ENCODE measurements at places on chromosomes 12 and 14.
A peak's percentile ranks its signal among the peaks of the same experiment; 100 is the strongest.

DNA sequence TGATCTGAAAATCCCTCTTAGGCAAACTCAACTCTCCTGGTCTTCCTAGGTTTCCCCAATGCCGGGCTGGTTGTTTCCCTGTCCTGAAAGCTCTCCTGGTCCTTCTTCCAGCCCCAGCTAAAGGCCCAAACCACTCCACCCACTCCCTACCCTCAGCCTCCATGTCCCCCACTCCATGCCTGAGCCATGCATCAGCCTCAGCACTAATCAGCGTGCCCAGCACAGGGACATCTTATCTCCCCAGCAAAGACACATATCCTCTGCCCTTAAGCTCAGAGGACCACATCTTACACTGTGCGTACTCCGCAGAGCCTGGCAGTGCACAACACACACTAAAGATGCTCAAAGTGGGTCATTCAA lies 25.9 kb downstream of the ACTN1 start:
- no peak for DNase-seq

GRCh38 chr12:106750524-106750923 lies 24.0 kb upstream of the RIC8B start:
- no peak for DNase-seq

- no peak for DNase-seq
Observed at GRCh38 chr12:32146074-32146873, 39.6 kb downstream of the BICD1 start.

- peak; percentile 83 for DNase-seq
Observed at GRCh38 chr14:60648934-60649874, at the start of gene SIX1. Gene SIX1 (minus strand): TSS chr14:60649477. CDS start chr14:60649189, 288 bp downstream.

DNA sequence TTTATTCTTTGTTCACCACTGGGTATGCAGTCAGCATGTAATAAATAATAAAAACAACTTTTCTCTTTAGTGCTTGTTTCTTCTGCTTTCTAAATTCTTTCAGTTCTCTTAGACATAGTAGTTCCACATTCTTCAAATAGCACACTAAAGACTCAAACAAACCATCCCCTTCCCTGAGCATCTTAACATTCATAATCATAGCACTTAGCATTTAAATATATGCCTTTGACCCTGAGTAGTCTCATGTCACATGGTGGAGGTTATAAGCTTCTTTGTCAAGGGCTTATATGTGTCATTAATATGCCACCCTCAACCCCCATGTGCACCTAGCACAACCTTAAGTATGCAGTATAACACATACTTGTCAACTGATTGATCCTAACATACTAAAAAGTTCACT lies 212.7 kb downstream of the PHLDA1 start:
- no peak for DNase-seq

DNA sequence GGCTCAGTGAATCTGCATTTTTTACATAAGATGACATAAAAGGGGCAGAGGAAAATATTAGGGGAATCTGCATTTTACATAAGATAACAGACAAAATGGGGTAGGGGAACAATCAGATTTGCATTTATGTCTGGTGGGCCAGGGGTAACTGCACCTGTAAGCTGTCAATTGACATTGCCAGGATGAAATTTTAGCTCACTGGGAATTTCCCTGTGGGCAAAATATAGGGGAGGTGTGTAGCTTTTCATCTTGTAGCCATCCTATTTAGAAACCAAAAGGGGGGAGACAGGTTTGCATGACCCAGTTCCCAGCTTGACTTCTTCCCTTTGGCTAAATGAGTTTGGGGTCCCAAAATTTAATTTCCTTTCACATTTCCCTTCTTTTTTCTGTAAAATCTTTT lies 3.5 kb downstream of the PCNX4 start:
- DNase-seq: no peak

DNA sequence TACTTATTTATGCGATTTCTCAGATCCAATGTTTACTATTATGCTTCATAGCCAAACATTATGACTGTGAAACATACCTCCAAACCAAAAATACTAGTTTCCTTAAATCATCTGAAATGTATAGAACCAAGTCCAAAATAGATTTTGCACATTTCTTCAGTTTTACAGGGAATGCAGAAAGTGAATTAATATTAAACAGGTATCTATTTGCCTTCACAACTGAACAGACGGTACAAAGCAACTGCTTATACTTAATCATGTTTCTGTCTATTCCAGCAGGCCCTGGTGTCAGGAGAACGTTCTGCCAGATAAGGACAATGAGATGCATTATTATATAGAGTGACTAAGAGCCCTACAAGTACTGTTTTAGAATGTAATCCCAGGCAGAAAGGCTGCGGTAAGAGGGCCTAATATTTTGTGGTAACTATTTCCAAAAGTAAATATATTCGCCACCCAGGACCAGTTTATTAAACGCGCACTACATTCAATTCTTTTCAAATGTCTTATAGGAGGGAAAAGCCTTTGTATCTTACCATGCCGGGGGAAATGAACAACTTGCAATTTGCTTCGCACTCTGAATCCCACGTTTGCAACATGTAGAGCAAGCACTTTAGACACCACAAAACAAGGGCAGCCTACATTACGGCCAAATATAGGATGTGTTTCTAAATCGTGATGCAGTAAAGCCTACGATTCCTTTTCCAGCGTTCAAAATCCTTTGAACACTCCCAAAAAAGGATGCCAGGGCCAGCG lies 1.5 kb downstream of the CORO1C start:
- DNase-seq: peak; percentile 67

DNA sequence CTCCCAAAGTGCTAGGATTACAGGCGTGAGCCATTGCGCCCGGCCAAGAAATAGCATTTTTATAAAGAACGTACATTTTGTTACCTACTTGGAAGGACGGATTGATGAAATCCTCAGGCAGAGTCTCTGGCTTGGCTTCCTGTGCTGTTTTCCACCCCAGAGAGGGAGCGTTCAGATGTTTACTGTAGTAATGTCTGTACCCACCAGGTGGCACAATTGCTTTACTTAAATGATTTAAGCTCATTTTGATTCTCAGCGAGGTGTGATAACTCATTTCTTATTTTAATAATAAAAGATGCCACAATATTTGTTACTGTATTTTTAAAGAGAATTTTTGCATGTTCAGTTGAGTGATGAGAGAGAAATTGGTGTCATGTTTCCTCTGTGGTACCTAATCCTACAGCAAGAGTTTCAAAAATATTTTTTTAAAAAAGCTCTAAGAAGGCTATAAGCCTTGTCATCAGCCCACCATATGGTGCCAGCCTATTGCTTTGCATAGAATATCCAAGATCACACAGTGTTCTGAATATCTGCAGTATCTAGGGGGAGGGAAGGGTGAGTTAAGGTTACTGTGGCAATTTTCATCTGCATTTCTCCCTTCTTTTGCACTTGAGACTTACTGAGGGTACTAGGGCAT lies 82.6 kb upstream of the TRAF3 start:
- peak; percentile 67 for DNase-seq

GRCh38 chr12:50515587-50515986 lies 10.8 kb downstream of the DIP2B start:
- no peak for DNase-seq

DNA sequence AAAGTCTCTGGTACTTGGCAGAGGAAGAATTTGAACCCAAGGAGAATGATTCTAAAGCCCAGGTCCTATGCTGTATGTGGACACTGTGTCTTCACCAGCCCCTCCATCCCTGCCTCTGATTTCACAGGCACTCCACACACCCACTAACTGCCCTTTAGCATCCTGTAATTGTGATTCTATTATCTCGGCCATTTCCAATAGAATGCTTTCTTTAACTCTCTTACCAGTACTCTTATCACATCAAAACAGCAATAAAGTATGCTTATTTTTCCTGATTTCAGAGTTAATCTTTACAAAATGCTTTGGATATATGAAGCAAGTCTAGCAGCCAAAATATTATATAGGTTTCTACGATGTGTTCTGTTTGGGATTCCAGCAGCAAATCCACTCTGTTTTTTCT lies 37.9 kb upstream of the BTG1 start:
- no peak for DNase-seq

DNA sequence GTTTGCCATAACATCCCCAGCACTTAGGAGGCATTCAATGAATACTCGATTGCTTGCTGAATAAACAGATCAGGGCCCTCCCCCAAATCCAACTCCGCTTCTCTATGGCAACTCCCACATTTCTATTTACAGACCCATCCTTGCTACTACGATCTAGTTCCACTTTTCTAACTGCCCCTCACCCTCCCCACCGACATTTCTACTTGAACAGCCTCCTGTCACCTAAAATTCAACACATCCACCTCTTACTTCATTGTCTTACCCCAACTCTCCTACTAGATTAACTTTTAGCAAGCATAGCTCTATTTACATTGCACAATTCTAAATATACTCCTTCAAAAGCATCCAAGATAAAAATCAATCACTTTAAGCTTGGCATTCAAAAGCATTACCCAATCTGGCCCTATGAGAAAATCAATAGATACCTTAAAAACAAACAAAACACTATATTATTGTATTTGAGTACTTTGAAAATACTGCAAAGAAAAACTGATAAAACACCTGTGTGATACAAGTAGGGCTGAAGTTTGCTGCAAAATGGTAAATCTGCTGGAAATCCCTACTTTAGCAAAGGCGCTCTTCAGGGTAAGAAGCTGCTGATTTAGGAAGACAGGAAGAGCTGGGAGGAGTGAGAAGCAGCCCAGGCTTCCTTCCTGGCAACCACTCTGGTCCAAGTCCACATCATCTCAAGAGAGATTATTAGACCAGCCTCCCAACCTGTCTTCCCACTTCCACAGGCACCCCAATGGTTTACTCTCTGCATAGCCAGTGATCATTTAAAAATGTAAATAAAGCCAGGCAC lies 96.4 kb downstream of the HECTD4 start:
- no peak for DNase-seq

GRCh38 chr14:29584992-29585391 lies 342.7 kb downstream of the PRKD1 start:
- peak; percentile 21 for DNase-seq

DNA sequence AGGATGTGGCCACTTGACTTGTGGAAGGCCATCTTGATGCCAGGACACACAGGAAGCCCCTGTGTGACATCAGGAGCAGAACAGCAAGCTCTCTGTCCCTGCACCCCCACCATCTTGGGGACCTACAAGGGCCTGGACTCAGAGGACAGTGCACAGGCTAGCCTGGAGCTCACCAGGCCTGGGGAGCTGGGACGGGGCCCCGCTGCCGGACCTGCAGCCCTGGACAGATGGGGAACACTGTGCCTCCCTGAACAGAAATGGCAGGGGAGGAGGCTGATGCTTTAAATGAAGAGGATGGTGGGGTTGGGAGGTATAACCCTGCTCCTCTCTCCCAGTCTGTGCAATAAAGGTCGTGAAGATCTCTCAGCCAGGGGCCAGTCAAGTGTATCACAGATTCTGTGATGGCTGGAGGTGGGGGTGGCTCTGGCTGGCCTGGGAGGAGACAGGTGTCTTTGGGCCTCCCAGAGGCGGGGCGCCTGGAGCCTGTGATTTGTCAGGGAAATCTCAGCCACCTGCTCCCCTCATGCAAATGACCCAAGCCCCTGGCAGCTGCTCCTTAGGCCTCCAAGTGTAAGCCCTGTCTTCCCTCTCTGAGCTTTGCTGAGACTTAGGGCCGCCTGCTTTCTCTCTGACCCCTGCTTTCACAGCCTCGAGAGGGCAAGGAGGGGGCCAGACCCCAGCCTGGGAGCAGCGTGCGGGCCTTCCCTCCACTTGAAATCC lies 1.1 kb upstream of the GNB3 start:
- no peak for DNase-seq

DNA sequence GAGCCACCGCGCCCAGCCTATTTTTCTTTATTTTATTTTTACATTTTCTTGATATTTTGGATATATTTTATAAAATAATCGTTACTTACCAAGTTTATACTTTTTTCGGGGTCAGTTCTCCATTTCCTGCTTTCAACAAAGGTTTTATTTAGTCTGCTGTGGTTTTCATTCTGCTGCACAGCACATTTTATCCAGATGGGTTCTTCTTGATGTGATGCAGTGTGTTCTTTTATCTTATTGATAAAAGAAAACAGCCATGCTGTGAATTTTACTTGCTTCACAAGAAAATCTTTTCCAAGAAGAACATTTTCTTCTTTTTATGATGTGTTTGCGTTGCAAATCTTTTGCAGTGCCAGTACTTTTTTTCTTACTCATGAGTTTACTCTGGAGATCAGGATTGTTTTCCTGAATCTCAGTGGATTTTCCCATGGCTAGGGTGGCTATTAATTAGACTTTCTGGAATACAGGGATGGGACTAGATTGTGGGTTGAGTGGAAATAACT lies 192.5 kb downstream of the ADGRD1 start:
- no peak for DNase-seq

GRCh38 chr12:91316907-91317269 lies 134.3 kb upstream of the DCN start:
- DNase-seq: no peak

DNA sequence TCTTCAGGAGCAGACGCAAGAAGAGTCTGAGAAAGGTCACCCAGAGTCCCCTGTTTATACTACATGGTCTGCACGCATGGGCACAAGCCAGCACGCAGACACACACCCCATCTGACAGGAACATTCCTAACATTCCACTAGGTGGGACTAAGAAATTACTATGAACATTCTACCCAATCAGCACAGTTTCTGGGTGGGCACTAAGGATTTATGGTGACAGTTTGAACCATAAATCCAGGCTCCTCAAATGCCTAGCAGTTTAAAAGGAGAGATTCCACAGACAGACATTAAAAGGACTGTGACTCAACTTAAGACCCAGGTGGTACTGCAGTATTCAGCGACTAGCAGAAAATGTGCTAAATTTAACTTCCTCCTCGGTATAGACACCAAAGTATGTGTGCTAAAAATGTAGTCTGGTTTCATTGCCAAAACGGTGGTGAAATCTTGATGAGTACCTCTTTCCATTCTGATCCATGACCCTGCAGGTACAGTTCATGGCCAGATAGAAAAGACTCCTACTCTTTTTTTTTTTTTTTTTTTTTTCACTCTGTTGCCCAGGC lies 16.2 kb downstream of the ABHD4 start:
- peak; percentile 89 for DNase-seq

GRCh38 chr12:79183926-79184325 lies 319.4 kb downstream of the SYT1 start:
- no peak for DNase-seq

- DNase-seq: no peak
Observed at GRCh38 chr12:79073506-79073905, 208.9 kb downstream of the SYT1 start.

DNA sequence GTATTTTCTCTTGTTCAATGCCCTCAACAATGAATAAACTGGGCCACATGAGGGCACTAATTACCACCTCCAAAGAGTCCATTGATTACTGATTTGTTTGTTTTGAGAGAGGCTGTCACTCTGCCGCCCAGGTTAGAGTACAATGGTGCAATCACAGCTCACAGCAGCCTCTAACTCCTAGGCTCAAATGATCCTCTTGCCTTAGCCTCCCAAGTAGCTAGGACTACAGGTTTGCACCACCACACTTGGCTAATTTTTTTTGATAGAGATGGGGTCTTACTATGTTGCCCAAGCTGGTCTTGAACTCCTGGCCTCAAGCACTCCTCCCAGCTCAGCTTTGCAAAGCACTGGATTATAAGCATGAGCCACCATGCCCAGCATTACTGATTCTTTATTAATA lies 28.3 kb upstream of the SYCP3 start:
- DNase-seq: no peak

GRCh38 chr14:61891810-61892209 lies 129.6 kb downstream of the SNAPC1 start:
- no peak for DNase-seq

- peak; percentile 70 for DNase-seq
Observed at GRCh38 chr12:89893972-89894706, 185.5 kb upstream of the ATP2B1 start.
